Esophagus (tissue), 2 donors: ENCODE measurements at places on chromosomes 5 and 9. TPM values are rescaled to one million over a fixed set of nuclear protein-coding genes. Genes with fewer than 3 reads are reported as not detected.

Gene TRIM14
- polyA plus RNA-seq: 12.2 TPM

Gene GHR
- polyA plus RNA-seq: 1.2 TPM

Gene HSPA9
- polyA plus RNA-seq: 78.5 TPM

Gene ADRA1B
- 0.04 TPM for polyA plus RNA-seq

Gene LVRN
- 0.16 TPM for polyA plus RNA-seq

Gene ACOT12
- not detected for polyA plus RNA-seq

Gene GNPDA1
- polyA plus RNA-seq: 6.2 TPM

Gene PLPP7
- 0.47 TPM for polyA plus RNA-seq

Gene FSD1L
- polyA plus RNA-seq: 0.33 TPM

Gene FGFR4
- polyA plus RNA-seq: 1.3 TPM

Gene CFAP157
- polyA plus RNA-seq: 0.10 TPM

Gene SELENOP
- polyA plus RNA-seq: 63.5 TPM

Gene PDE6A
- 1.5 TPM for polyA plus RNA-seq

Gene ABLIM3
- 17.1 TPM for polyA plus RNA-seq

Gene ASPN
- polyA plus RNA-seq: 1.1 TPM

Gene N4BP3
- polyA plus RNA-seq: 26.2 TPM

Gene ADRB2
- polyA plus RNA-seq: 2.8 TPM

Gene PCDHB16
- polyA plus RNA-seq: 0.16 TPM

Gene PLEKHG4B
- polyA plus RNA-seq: 0.53 TPM

Gene SLC6A18
- polyA plus RNA-seq: not detected

Gene SLC31A1
- 5.4 TPM for polyA plus RNA-seq

Gene BAAT
- not detected for polyA plus RNA-seq

Gene FBP1
- polyA plus RNA-seq: 5.7 TPM

Gene NRARP
- 7.8 TPM for polyA plus RNA-seq

Gene CCL27
- 0.16 TPM for polyA plus RNA-seq

Gene C9
- polyA plus RNA-seq: not detected

Gene CDKN2A
- 11.3 TPM for polyA plus RNA-seq

Gene FBLL1
- polyA plus RNA-seq: not detected

Gene SH2D3C
- 2.8 TPM for polyA plus RNA-seq

Gene IL31RA
- polyA plus RNA-seq: not detected

Gene FOXD4L4
- 0.08 TPM for polyA plus RNA-seq

Gene TRPM3
- under 0.01 TPM for polyA plus RNA-seq

Gene SNCAIP
- polyA plus RNA-seq: 1.2 TPM

Gene NDOR1
- polyA plus RNA-seq: 5.7 TPM

Gene GRM6
- not detected for polyA plus RNA-seq

Gene ADCY2
- polyA plus RNA-seq: 0.76 TPM

Gene DND1
- 0.76 TPM for polyA plus RNA-seq

Gene PFN3
- not detected for polyA plus RNA-seq

Gene OR1Q1
- not detected for polyA plus RNA-seq

Gene PCDHGB6
- polyA plus RNA-seq: 0.92 TPM

Gene LCN12
- polyA plus RNA-seq: 0.24 TPM

Gene RAI14
- 2.1 TPM for polyA plus RNA-seq

Gene GDA
- 0.04 TPM for polyA plus RNA-seq

Gene MVB12B
- 2.1 TPM for polyA plus RNA-seq

Gene PCDHB3
- polyA plus RNA-seq: 0.14 TPM

Gene EPB41L4B
- polyA plus RNA-seq: 0.62 TPM

Gene DTWD2
- polyA plus RNA-seq: 2.6 TPM

Gene GFI1B
- polyA plus RNA-seq: 0.02 TPM
